ENCODE measurements at places on chromosomes 16 and 17.

DNA sequence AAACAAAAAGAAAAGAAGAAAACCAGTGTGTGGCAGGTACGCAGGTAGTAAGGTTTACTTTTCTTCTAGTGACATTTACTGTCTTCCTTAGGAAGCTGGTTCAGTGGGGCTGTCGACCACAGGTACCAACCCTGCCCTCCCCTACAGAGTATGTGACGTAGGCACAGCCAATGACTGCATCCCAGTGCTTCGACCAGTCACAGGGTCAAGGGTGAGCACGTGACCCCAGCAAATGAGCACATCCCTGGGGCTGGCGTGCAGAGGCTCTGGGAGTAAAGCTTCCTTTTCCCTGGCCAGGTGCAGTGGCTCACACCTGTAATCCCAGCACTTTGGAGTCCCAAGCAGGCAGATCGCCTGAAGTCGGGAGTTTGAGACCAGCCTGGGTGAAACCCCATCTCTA, 38.9 kb upstream of the PLCG2 start:
- no peaks in the 10 kb centered on the region for H3K27me3 ChIP-seq
- H3K36me3 ChIP-seq = no peaks in the 10 kb centered on the region
- H3K4me1 ChIP-seq = peaks cover 6% of the 10 kb centered on the region
- H3K4me3 ChIP-seq = no peak overlapping the region
- no peak overlapping the region for H3K27ac ChIP-seq

DNA sequence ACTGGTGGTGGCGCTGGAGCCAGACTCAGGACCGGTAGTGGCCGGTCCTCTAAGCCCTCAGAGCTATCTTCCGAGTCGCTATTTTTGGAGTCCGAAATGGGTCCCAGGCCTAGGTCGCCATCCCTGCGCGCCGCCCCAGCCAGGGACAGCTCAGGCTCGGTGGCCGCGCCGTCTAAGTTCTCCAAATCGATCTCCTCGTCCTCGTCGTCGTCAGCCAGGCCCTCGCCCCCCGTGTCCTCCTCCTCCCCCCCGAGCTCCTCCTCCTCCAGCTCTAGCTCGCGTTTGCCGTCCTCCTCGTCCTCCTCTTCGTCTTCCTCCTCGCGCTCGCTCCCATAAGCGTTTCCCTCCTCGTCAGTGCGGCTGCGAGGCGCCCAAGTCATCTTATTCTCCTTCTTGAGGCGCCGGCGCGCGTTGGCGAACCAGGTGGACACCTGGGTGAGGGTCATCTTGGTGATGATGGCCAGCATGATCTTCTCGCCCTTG, 1.6 kb downstream of the IRX3 start:
- no peak for DNase-seq
- H3K27ac ChIP-seq = no peak overlapping the region
- peaks cover 86% of the 10 kb centered on the region for H3K27me3 ChIP-seq
- H3K36me3 ChIP-seq = no peaks in the 10 kb centered on the region
- peak overlapping the region; percentile 69 for H3K4me3 ChIP-seq

DNA sequence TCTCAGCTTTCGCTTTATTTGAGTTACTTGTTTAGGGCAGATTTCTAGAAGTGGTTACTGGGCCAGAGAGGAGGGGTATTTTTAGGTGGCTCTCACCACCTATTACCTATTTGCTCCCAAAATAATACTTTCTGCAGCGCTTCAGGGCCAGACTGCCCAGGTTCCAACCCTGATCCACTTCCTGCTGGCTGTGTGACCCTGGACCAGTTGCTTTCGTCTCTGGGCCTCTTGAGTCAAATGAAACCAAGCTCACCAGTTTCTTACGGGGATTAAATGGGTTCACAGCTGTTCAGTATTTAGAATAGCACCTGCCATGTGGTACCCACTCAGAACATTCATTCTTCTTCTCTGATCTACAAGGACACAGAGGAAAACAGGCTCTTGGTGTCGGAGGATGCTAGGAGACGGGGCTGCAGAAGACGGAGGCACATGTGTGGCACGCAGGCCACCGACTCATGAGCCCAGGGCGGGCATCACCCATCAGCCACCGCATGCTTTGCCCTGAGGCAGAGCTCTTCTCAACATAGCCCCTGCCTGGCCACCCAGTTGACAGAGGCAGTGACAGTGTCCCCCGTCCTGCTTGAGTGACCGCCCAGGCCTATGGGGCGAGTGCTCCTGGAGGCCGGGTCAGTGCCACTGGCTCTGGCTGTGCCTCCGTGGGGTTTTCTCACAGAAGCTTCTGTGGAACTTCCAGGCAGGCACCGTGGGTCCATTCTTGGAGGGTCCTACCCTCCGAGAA, 149.0 kb upstream of the PLCG2 start:
- no peak overlapping the region for H3K27ac ChIP-seq
- DNase-seq = no peak
- H3K4me1 ChIP-seq = peaks cover 54% of the 10 kb centered on the region
- no peak overlapping the region for H3K4me3 ChIP-seq

DNA sequence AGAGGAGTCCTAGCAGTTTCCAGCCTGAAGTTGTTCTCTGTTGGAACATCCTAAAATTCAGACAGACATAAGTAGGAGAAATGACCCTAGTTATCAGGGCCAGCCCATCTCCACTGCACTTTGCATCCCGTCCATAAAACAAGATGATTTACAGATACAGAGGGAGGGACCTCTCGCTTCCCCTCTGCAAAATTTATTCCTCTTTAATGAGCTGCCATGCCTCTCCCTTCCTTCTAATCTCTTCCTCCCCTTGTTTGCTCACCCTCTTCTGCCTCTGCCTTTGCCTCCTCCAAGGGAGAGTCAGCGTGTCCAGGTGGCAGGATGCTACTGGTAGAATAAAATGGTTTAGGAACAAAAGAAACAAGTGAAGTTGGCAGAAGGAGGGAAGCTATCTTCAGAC, 351.3 kb downstream of the SOX9 start:
- no peak for DNase-seq
- H3K4me1 ChIP-seq = peaks cover 15% of the 10 kb centered on the region
- H3K27me3 ChIP-seq = peaks cover 3% of the 10 kb centered on the region
- no peaks in the 10 kb centered on the region for H3K36me3 ChIP-seq

- no peak overlapping the region for H3K4me3 ChIP-seq
- no peaks in the 10 kb centered on the region for H3K27me3 ChIP-seq
- H3K4me1 ChIP-seq = no peaks in the 10 kb centered on the region
- H3K36me3 ChIP-seq = no peaks in the 10 kb centered on the region
- H3K27ac ChIP-seq = no peak overlapping the region
These were observed 1425.1 kb upstream of the CDH8 start for GRCh38 chr16:63461248-63461841.

- H3K4me3 ChIP-seq = no peak overlapping the region
- peaks cover 54% of the 10 kb centered on the region for H3K27me3 ChIP-seq
- no peaks in the 10 kb centered on the region for H3K36me3 ChIP-seq
- no peak for DNase-seq
- peaks cover 45% of the 10 kb centered on the region for H3K4me1 ChIP-seq
- no peak overlapping the region for H3K27ac ChIP-seq
These were observed 3.1 kb downstream of the RAB37 start for GRCh38 chr17:74740173-74740572.

GRCh38 chr17:46874906-46875305, 23.5 kb downstream of the WNT9B start:
- H3K4me1 ChIP-seq = no peaks in the 10 kb centered on the region
- no peak overlapping the region for H3K27ac ChIP-seq
- H3K27me3 ChIP-seq = peaks cover 3% of the 10 kb centered on the region
- H3K36me3 ChIP-seq = no peaks in the 10 kb centered on the region
- H3K4me3 ChIP-seq = no peak overlapping the region
- no peak for DNase-seq

GRCh38 chr17:28216528-28216927, 102.5 kb upstream of the TMEM97 start:
- H3K27ac ChIP-seq = no peak overlapping the region
- H3K27me3 ChIP-seq = no peaks in the 10 kb centered on the region
- no peak for DNase-seq
- no peaks in the 10 kb centered on the region for H3K4me1 ChIP-seq

DNA sequence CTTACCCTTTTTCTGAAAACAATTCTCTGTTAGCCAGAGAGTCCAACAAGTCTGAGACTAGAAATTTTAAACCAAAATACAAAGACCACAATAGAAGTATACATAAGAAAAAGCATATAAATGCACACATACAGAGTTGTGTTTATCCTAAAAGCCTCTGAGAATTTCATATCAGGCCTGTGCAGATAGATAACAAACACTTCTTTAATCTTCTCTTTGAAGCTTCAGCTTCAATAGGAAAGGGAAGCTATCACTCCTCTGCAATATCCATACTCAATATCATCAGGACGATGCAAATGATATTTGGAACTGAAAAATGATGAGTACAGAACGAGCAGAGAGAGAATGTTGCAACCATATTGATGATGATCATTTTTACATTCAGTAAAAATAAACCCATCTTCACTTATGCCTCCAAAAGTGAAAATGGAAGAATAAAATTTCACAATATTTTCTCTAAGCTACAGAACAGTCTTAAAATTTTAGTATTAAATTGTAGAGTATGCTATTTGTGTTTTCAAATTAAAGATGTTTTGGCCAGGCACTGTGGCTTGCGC, 61.6 kb downstream of the SKAP1 start:
- H3K27ac ChIP-seq = no peak overlapping the region
- H3K36me3 ChIP-seq = no peaks in the 10 kb centered on the region
- H3K27me3 ChIP-seq = peaks cover 11% of the 10 kb centered on the region
- no peak overlapping the region for H3K4me3 ChIP-seq

DNA sequence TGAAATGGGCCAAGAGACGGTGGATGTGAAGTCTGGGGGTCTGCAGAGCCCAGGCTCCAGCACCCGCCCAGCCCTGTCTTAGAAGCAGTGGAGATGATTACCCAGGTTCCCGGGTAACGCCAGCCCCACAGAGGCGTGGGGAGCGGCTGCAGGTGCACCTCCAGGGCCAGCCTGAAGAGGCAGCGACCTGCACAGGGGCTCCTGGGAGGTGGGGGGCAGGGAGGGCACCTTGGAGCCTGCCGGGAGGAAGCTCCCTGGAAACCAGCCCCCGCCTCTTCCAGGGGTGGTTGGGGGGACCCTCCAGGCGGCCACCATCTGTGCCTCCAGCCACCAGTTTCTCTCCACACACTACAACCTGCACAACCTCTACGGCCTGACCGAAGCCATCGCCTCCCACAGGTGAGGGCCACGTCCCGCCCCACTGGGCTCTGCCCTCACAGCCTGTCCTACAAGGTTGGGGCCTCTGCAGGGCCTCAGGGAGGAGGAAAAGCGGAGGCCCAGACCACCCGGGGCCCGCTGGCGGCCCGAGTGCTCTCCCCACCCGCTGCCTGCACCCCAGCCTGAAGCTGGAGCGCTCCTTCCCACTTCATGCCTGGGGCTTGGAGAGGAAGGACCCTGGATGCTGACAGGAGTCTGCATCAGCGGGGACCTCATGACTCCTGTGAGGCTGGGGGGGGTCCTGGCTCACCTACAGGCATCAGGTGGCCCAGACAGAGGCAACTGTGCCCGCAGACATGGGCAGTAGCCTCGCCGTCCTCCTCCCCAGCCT, 10.5 kb downstream of the GAA start:
- no peak overlapping the region for H3K27ac ChIP-seq
- peaks cover 3% of the 10 kb centered on the region for H3K36me3 ChIP-seq
- no peak for DNase-seq
- no peak overlapping the region for H3K4me3 ChIP-seq
- no peaks in the 10 kb centered on the region for H3K27me3 ChIP-seq

Measured in muscle of leg (tissue), 16 donors.